ENCODE measurements at places on chromosomes 1 and 21.

DNA sequence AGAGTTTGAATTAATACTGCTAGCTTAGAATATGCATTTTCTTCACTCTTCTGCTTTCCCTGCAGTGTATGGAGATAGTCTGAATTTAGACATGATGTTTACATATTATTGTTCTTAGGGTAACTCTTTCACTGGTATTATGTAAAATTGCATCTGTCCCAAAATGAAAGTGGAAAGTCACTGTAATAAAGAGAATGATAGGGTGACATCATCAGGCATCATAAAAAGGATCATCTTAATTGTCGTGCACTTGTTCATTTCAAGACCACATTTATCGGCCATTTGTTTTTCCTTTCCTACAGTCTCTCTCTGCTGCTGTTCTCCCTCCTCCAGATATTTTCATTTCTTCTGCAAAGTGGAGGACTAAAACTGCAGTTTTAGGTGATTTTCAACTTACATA is 61.9 kb upstream of the ZNF281 start:
- DNase-seq: no peak

GRCh38 chr1:30895382-30895943 is 13.1 kb downstream of the SDC3 start:
- no peak for DNase-seq

- DNase-seq: no peak
Observed at GRCh38 chr21:29102791-29103257, 27.6 kb upstream of the MAP3K7CL start.

- DNase-seq: no peak
Observed at GRCh38 chr21:32472890-32473765, 60.6 kb downstream of the EVA1C start.

DNA sequence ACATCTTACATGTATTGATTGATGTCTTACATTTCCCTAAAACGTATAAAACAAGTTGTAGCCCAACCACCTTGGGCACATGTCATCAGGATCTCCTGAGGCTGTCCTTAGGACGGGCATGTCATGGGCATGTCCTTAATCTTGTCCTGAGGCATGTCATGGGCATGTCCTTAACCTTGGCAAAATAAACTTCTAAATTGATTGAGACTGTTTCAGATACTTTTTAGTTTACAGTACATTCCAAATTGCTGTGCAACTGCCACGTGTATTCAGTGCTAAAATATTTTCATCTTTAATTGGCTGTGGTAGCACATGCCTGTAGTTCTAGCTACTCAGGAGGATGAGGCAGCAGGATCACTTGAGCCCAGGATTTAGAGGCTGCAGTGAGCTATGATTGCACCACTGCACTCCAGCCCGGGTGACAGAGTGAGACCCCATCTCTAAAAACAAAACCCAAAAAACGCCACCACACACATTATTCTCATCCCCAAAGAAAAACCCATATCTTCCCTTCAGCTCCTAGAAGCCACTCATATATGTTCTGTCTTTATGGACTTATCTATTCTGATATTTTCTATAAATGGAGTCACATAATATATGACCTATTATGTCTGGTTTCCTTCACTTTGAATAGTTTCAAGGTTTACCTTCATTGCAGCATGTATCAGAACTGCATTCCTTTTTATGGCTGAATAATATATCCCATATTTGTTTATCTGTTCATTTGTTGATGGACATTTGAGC is 96.0 kb upstream of the BTG3 start:
- DNase-seq: no peak

GRCh38 chr1:70442490-70442889 is 31.4 kb downstream of the CTH start:
- no peak for DNase-seq

- no peak for DNase-seq
Observed at GRCh38 chr1:3732434-3733093, 19.7 kb upstream of the CCDC27 start.

GRCh38 chr1:23904748-23905357 is 8.3 kb downstream of the CNR2 start:
- no peak for DNase-seq

GRCh38 chr1:193320270-193320669 is 133.9 kb upstream of the B3GALT2 start:
- no peak for DNase-seq

DNA sequence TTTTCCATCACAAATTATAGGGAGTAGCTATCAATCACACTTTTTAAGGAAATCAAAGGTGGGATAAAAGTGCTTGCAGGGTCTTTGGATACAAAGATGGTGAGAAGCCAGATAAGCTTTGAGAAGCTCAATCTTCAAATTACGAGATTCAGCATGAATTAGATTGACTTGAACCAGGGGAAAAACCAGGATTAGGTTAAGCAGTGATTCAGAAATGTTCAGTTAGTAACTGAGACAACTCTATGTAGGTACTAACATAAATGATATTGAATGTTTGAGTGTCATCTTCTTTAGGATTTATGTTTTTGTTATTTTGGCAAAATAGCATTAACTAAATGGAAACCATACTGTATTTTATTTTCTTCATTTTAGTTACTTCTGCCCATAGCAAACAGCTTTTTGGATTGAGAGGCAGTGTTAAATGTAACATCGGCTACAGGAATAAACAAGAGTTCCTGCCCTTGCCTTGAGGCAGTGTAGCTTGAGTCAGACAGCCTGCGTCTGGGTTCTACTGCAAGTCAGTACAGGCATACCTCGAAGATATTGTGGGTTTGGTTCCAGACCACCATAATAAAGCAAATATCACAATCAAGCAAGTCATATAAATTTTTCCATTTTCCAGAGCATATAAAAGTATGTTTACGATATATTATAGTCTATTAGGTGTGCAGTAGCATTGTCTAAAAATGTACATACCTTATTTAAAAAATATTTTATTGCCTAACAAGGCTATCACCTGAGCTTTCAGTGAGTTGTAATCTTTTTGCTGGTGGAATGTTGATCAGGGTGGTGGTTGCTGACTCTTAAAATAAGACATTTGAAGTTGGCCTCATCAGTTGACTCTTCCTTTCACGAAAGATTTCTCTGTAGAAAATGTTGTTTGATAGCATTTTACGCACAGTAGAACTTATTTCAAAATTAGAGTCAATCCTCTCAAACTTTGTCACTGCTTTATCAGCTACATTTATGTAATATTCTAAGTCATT is 36.9 kb upstream of the BACH1 start:
- DNase-seq: no peak

DNA sequence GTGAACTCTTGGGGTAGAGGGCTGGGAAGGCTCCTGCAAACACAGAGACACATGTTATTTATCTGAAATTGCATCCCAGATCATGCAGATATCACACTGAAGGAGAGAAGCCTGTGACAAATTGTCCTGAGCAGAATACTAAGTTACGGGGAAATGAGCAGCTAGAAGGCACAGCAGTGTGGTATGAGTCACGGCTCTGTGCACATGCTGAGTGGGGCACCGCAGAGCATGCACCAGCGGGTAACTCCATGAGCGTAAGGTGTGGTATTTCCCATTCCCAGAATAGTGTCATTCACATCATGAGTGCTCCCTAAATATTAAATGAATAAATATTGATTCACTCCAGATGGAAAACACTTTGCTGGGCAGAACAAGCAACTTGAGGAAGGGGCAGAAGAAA is 21.3 kb upstream of the FCRL2 start:
- DNase-seq: no peak

DNA sequence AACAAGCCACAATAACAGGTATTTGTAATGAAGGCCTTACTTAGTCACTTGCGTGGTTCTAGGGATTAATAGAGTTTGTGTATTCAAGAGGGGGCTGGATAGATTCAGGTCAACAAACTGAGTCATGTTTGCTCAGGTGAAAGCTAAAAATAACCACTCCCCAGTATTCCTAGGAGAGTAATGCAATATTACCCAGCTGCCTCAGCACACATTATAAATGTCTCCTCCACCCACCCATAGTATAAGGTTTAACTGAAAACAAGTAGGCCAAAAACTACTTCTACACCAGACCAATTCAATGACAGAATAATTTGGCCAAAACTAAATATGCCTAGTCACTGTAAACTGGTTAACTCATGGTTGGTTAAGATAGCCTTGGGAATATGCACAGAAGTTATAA is 34.4 kb downstream of the WLS start:
- no peak for DNase-seq

DNA sequence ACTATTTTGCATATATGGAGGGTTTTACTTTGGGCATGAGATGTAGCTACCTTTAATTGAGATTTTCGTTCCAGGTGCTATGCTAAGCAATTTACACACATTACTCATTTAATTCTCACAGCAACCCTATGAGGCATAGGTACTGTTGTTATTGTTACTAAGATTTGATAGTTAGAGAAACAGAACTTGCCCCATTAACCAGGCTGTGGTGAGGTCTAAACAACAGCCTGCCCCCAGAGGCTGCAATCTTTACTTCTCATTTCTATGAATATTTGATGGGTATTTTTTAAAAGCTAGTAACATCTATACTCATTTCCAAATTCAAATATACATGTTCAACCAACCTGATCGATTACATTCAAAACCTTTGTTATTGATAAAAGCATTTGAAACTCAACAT is 155.6 kb downstream of the GALNT2 start:
- no peak for DNase-seq

- no peak for DNase-seq
Observed at GRCh38 chr1:218996362-218996761, 177.3 kb upstream of the LYPLAL1 start.

DNA sequence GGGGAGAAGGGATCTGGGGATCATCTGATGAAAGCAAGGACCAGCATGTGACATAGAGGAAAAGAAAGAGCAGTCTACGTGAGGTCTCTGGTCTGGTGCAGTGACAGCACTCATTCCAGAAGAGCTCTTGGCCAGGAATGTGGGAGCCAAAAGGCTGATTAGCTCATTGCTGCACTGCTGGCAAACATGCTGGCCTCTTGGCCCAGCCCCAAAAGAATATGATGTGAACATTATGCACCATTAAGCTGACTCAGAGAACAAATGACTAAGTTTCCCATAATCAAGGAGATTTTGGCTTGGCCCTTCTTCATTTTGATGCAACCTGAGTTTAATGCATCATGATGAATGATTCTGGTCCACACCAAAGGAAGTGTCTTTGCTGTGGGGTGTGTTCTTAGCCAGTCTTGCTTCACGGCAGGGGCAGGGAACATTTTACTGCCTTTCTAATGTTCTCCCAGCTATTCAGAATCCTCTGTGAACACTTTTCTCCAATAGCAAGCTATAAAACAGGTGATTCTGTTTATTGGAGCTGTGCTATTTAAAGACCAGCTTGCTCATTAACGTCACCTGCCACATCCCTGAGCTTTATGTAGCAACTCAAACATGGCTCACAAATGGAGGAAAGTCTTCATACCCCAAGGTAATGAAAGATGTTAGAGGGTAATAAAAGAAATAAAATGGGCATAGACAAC is 55.1 kb downstream of the PCBP3 start:
- no peak for DNase-seq

DNA sequence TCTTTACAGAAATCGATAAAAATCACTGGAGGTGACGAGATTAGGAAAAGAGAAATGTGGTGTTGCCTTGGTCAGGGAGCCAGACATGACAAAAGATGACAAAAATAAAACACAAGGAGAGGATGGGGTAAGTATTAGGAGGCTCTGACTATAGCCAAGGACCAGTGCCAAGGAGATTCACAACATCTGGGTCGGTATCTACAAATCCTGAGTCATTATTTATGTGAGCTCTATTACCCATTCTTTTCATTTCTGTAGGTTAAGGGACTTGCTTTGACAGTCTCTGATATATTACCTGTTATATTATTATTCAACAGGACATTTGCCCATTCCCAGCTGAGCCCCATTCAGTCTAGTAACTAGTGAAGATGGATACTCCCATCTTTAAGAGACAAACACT is 120.8 kb downstream of the TYW3 start:
- no peak for DNase-seq

- no peak for DNase-seq
Observed at GRCh38 chr1:206556047-206556749, 48.9 kb downstream of the RASSF5 start.

DNA sequence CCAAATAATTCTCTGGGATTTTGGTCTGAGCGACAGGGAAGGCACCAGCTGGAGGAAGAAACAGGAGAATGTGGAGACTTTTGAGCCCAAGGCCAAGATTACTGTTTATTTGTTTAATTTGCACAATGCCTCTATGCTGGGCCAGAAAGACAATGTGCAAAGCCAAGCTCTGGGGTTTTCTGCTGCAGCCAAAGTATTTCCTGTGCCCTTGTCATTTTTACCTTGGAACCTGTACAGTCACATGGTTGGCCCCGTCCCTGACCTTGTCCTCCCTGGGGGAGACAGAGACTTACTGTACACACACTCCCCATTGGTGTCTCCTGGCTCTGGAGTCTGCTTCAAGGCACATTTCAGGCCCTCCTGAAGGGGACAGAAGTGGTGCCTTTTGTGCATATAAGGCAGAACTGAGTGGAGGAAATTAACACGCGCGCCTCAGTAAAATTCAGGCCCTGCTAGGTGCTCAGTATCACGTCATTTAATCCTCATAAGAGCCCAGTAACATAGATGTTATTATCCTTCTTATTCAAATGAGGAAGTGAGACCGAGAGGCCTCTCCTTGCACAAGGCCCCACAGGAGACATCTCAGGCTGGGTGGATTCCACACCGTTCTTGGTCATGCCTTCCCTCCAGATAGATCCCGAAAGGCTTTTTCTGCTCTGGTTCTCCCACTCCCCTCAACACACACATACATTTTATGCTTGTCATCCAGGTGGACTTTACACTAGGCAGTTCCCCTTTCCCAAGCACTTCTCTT is 21.1 kb downstream of the C1orf115 start:
- no peak for DNase-seq

- DNase-seq: no peak
Observed at GRCh38 chr1:118960026-118960561, 28.0 kb downstream of the TBX15 start.

- DNase-seq: no peak
Observed at GRCh38 chr1:6358144-6358624, 35.4 kb downstream of the ACOT7 start.

DNA sequence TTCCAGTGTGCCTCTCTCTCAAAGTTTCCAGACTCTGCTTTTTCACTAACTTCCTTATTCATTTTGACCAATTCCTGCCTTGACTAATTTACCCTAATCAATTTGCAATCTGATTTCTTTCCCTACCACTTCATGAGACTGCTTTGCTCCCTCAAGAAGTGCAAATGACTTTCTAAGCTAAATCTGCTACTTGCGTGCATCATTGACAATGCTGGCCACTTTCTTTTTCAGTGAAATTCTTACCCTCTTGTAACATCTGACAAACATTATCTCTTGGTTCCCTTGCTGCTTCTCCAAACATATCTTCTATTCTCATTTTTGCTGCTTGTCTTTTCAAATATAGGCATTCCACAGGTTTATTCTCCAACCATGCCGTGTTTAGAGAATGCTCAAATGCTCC is 659.9 kb downstream of the USP25 start:
- DNase-seq: no peak

GRCh38 chr1:154304664-154305337 is 16.1 kb upstream of the AQP10 start:
- DNase-seq: no peak

DNA sequence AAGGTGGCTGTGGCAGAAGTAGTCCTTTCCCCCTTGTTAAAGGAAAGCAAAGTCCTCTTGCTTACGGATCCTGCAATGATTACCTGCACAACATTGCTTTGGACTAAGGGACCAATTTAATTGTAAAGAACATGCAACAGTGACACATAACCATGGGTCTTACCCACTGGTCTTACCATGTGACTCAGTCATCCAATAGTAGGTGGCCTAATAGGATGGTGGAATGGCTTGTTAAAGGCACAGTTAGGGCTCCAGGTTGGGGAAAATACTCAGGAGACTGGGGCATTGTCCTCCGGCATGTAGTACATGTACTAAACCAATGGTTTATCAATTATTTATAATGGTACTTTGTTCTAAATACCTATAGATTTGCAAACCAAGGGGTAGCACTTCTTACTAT is 2.1 kb upstream of the YIPF1 start:
- no peak for DNase-seq

- no peak for DNase-seq
Observed at GRCh38 chr1:44048532-44049215, 17.4 kb upstream of the SLC6A9 start.
